Suprapubic skin (tissue), 4 donors: ENCODE measurements at places on chromosomes 4 and X. TPM values are rescaled to one million over a fixed set of nuclear protein-coding genes. Genes with fewer than 3 reads are reported as not detected.
A peak's percentile ranks its signal among the peaks of the same experiment; 100 is the strongest.

GRCh38 chr4:136017556-136017955 is 1514.7 kb downstream of the PCDH18 start:
- H3K36me3 ChIP-seq, result no peaks in the 10 kb centered on the region
- H3K4me1 ChIP-seq, result no peaks in the 10 kb centered on the region
- H3K27ac ChIP-seq, result no peak overlapping the region
- no peak overlapping the region for H3K4me3 ChIP-seq
- no peaks in the 10 kb centered on the region for H3K27me3 ChIP-seq
- DNase-seq, result no peak

DNA sequence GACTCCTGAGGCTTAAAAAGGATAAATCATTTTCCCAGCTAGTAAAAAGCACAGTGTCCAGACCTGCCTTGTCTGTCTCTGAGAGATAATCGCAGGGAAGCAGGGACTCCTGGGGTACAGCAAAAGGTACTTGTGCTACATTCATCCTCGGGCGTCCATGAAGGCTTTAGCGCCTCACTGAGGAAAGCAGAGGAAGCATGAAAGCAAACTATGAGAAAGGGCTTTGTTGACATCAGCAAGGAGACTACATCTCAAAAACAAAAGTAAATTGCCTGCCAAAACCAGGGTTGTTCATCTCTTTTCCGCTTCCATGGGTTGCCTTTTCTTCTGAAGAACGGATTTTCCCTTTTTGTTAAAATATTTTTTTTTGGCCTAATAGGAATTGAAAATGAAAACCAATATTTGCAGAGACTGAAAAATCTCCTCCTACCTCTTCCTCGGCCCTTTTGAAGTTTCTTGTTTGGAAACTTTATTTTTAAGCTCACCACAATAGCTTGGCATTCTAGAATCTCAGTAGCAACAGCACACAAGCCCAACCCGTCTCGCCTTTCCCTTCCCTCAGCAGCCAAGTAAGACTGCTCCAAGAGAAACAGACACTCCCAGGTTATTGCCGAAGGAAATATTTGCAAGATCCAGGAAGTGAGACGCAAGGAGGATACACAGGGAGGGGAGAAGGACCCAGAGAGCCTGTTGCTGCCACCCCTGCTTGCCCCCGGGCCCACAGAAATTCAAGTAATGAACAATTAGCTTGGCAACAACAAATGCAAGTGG is 148.3 kb upstream of the DGKK start:
- no peak overlapping the region for H3K4me3 ChIP-seq
- no peaks in the 10 kb centered on the region for H3K27me3 ChIP-seq
- peak overlapping the region; percentile 24 for H3K27ac ChIP-seq
- no peaks in the 10 kb centered on the region for H3K4me1 ChIP-seq
- H3K36me3 ChIP-seq, result no peaks in the 10 kb centered on the region

- H3K4me3 ChIP-seq, result no peak overlapping the region
- H3K27me3 ChIP-seq, result no peaks in the 10 kb centered on the region
- H3K36me3 ChIP-seq, result no peaks in the 10 kb centered on the region
- peak overlapping the region; percentile 42 for H3K27ac ChIP-seq
Measured at GRCh38 chr4:139918591-139918990, 235.4 kb downstream of the MAML3 start.

DNA sequence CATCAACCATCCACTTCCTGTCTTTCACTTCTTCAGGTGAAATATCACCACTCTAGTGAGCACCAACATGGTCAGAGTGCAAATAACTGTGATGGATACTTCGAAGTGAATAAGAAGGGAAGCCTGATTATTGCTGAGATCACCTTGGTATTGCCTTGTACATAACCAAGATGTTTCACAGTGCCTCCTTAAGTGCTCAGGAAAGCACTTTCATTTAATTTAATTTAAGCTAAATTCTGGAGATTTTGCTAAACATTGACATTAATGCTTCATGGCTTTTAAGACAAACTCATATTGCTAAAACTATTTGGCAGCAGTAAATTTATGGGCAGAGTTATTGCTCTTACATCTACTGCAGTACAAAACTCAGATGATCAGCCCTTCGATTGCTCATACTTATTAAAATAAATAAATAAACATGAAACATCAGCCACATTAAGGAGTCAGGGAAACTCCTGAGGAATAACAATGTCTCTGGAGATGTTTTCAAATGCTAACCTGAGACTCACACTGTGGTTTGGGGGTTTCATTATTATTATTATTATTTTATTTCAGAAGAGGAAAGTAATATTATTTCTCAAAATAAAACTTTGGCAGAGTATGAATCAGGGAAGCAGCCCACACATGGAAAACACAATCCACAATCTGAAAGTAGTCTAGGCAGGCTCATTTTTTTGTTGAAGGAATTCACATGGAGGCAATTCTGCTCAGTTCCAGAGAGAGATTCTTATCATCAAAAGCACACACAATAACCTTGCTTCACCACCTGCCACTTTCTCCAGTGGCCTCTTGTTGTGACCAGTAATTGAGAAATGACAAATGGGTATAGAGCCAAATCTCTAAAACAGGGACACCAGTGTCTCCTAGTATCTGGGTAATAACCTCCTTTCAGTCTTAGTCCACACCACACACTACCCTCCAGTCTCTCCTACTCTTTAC is 344.2 kb downstream of the MAPK10 start:
- no peak overlapping the region for H3K27ac ChIP-seq
- no peak for DNase-seq
- no peaks in the 10 kb centered on the region for H3K4me1 ChIP-seq
- no peaks in the 10 kb centered on the region for H3K27me3 ChIP-seq
- no peak overlapping the region for H3K4me3 ChIP-seq

GRCh38 chrX:3425031-3425430 is 78.6 kb upstream of the MXRA5 start:
- no peaks in the 10 kb centered on the region for H3K27me3 ChIP-seq
- no peak overlapping the region for H3K4me3 ChIP-seq
- no peaks in the 10 kb centered on the region for H3K36me3 ChIP-seq
- H3K4me1 ChIP-seq, result no peaks in the 10 kb centered on the region

DNA sequence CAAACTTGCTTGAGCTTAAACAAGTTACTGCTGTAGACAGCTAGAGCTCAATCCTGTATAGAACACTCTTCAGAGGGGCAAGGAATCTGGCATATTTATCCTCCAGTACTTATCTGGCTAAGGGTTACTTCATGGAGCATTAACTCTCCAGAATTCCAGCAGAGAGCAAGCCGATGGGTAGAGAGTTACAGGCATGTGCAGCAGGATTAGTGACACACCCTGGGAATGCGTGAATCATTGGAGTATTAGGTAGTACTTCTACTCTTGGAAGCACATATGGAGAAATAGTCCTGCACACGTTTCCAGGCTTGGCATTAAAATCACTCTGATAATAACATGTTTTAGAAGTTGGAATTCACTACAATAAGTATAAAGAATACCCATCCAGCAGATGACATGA is 35.4 kb downstream of the GRXCR1 start:
- H3K36me3 ChIP-seq, result no peaks in the 10 kb centered on the region
- no peak for DNase-seq
- H3K4me1 ChIP-seq, result no peaks in the 10 kb centered on the region
- no peak overlapping the region for H3K4me3 ChIP-seq

GRCh38 chrX:9539605-9540387 is 74.9 kb downstream of the TBL1X start:
- no peak overlapping the region for H3K4me3 ChIP-seq
- peaks cover 3% of the 10 kb centered on the region for H3K4me1 ChIP-seq
- H3K27ac ChIP-seq, result no peak overlapping the region
- H3K36me3 ChIP-seq, result no peaks in the 10 kb centered on the region
- DNase-seq, result no peak
- H3K27me3 ChIP-seq, result no peaks in the 10 kb centered on the region

Gene GAGE13
- total RNA-seq, result not detected

DNA sequence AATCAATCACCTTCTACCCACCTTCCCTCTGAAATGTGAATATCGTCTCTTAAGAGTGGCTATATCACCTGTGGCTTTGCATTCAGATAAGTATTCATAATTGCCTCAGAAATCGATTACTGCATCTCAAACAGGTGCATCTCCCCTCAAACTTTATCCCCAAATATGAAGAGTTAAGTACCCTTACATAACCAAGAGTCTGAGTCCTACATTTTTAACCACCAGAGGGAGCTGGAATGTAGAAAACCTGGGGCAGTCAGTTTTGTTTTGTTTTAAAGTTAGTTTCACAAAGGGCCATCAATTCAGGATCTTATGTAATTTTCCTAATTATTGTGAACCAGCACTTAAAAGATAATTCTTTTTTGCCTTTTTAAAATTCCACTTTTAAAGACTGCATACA is 5.7 kb downstream of the TCEANC start:
- H3K4me1 ChIP-seq, result peaks cover 9% of the 10 kb centered on the region
- no peaks in the 10 kb centered on the region for H3K36me3 ChIP-seq
- no peak overlapping the region for H3K4me3 ChIP-seq
- no peak for DNase-seq
- H3K27ac ChIP-seq, result no peak overlapping the region

Gene CAMK2D
- 26.7 TPM for total RNA-seq

DNA sequence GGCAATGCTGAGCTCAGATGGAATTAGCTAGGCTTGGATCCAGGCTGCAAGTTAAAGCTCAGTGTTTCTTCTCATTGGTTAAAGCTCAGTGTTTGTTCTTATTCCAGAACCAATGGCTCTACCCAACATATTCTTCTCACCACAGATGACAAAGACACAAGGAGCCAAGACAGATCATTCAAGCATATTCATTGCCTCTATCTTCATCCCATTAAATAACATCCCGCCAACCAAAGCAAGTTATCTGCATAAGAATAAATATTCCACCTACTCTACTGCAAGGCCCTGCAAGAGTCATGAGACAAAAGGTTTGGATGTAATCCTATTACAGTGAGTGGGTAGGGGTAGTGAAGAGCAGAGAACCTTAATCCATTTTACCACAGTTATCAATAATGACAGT is 766.5 kb downstream of the C4orf33 start:
- H3K36me3 ChIP-seq, result no peaks in the 10 kb centered on the region
- no peaks in the 10 kb centered on the region for H3K4me1 ChIP-seq
- H3K27me3 ChIP-seq, result no peaks in the 10 kb centered on the region
- no peak overlapping the region for H3K4me3 ChIP-seq
- H3K27ac ChIP-seq, result no peak overlapping the region

DNA sequence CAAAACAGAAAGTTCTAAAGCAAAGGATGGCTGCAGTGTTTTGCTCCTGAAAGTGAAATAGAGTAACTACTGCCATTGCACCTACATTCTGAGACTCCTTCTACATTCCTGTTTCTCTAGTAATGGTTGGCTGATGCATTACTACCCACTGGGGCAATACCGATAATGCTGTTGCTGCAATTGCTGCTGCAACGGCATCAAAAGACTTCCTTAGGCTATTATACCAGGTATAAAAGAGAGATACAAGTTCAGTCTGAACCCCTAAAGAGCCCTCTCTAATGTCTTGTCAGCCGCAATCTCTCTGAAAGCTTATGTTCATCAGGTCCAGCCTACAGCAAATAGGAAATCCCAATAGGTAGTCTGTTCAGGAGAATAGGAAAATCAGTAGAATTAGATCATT is 338.4 kb downstream of the PABPC4L start:
- H3K4me1 ChIP-seq, result no peaks in the 10 kb centered on the region
- H3K36me3 ChIP-seq, result no peaks in the 10 kb centered on the region
- no peak for DNase-seq
- no peak overlapping the region for H3K27ac ChIP-seq
- no peaks in the 10 kb centered on the region for H3K27me3 ChIP-seq

Gene PCDH10
- not detected for total RNA-seq

DNA sequence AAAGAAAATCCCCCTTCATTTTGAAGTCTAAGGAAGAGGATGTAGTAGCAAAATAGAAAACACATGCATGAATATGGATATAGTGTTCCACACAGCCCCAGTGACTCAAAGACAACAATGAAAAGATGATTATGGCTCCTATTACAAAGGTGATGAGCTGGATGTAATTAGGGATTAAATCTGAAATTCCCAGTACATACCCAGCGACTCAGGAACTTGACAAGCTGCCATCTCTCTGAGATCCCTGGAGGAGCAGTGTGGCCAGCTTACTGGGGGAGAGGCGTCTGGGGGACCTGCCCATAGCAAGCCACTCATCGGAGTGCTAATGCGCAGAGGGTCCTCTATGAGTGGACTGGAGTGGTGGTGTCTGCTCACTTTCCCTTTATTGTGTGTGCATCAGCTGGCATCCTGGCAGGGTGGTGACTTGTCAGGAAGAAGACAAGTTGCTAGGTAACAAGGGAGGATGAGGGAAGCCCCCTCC is 42.7 kb upstream of the MGST2 start:
- H3K36me3 ChIP-seq, result no peaks in the 10 kb centered on the region
- no peaks in the 10 kb centered on the region for H3K27me3 ChIP-seq
- no peak overlapping the region for H3K4me3 ChIP-seq
- no peak overlapping the region for H3K27ac ChIP-seq

Gene RPA4
- total RNA-seq, result 5.1 TPM

- H3K4me1 ChIP-seq, result no peaks in the 10 kb centered on the region
- H3K4me3 ChIP-seq, result no peak overlapping the region
- no peaks in the 10 kb centered on the region for H3K36me3 ChIP-seq
Measured at GRCh38 chr4:40195182-40196177, 1.4 kb upstream of the RHOH start.

- no peaks in the 10 kb centered on the region for H3K4me1 ChIP-seq
- no peaks in the 10 kb centered on the region for H3K36me3 ChIP-seq
- no peak overlapping the region for H3K27ac ChIP-seq
- H3K27me3 ChIP-seq, result no peaks in the 10 kb centered on the region
- H3K4me3 ChIP-seq, result no peak overlapping the region
Measured at GRCh38 chrX:100687128-100687527, 43.1 kb downstream of the SRPX2 start.

Gene COX7B2
- total RNA-seq, result not detected

Gene JADE3
- total RNA-seq, result 5.5 TPM

DNA sequence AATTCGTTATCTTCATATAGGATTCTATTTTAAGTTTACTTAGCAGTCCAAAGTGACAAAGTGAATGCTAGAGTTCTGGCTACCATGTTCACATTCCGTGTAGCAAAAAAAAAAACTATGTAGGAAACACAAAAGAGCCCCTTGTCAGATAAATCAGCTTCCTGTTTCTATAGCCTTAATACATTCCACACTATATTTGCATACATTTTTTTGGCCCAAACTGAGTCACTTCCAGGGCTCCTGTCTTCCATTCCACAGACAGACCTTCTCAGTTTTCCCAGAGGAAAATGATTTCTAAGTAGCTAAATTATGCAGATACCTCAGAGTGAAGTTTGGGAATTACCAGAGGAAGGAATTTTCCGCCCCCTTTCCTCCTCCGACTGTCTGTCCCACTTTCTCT is 841.9 kb upstream of the HS3ST1 start:
- no peaks in the 10 kb centered on the region for H3K36me3 ChIP-seq
- no peaks in the 10 kb centered on the region for H3K27me3 ChIP-seq
- no peak overlapping the region for H3K4me3 ChIP-seq
- H3K4me1 ChIP-seq, result no peaks in the 10 kb centered on the region

DNA sequence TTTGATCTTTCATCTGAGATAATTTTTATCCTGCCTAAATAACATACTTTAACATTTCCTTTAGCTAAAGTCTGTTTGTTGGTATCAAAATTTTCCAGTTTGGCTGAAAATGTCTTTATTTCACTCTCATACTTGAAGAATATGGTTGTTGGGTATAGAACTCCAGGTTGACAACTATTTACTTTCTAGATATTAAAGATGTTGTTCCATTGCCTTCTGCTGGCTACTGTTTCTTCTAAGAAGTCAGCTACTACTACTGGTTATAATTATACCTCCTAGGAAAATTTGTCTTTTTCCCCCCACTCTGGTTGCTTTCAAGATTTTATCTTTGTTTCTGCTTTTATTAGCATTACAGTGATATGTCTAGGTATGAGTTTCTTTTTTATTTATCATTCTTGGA is 75.7 kb downstream of the SH3RF1 start:
- DNase-seq, result no peak
- H3K4me3 ChIP-seq, result no peak overlapping the region
- H3K36me3 ChIP-seq, result no peaks in the 10 kb centered on the region
- no peaks in the 10 kb centered on the region for H3K4me1 ChIP-seq
